Lung microvascular endothelial cell (primary cell): ENCODE measurements at places on chromosomes 6 and 20. TPM values are rescaled to one million over a fixed set of nuclear protein-coding genes. Genes with fewer than 3 reads are reported as not detected.

Gene TULP1
- total RNA-seq = not detected in 2 replicates

Gene ELOVL4
- total RNA-seq = under 0.01 and 0.22 TPM in 2 replicates

Gene ZNF311
- under 0.01 and 0.22 TPM in 2 replicates for total RNA-seq

Gene POM121L2
- not detected in 2 replicates for total RNA-seq

Gene TFAP2C
- not detected in 2 replicates for total RNA-seq
